Activated T-helper 1 cell treated with anti-CD3 and anti-CD28 coated beads, Interleukin-2, amount 50 U/mL, for 16 hours (primary cell): ENCODE measurements at places on chromosomes 1 and 21.

GRCh38 chr1:1966071-1966740 lies 37.4 kb downstream of the CFAP74 start:
- DNase-seq: no peak

DNA sequence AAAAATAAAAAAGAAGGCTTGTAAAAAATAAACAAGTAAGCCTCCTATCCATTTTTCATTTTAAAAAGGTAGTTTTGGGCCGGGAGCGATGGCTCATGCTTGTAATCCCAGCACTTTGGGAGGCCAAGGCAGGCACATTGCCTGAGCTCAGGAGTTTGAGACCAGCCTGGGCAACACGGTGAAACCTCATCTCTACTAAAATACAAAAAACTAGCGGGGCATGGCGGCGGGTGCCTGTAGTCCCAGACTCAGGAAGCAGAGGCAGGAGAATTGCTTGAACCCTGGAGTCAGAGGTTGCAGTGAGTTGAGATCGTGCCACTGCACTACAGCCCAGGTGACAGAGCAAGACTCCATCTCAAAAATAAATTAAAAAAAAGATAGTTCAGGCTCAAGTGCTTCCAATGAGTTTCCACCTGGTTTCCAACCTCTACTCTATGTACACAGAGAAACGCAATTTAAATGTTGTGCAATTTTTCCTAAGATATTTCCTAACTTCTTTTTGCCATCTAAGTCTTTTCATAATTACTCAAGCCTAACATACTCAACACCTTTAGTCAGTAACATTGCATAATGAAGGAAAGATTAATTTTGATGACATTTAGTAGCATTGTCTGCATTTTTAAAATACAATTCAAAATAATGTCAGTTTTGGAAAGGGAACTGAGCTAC lies 106.3 kb downstream of the KCNT2 start:
- no peak for DNase-seq

DNA sequence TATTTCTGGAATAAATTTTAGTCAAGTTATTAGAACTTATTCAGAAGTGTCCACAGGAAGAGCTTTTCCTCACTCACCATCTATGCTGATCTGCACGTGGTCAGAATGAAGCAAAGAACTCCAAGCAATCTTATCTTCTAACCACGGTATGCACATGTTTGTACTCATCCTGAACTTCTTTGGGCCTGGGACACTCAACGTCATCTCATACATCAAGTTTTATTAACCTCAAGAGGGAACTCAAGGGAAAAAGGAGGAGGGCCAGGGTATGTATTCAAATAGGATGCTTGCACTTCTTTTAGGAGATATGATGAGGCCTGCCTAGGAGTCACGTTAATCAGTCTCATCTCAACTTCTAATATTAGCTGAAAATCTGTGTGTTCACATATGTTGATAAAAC lies 142.5 kb downstream of the C1orf94 start:
- no peak for DNase-seq

DNA sequence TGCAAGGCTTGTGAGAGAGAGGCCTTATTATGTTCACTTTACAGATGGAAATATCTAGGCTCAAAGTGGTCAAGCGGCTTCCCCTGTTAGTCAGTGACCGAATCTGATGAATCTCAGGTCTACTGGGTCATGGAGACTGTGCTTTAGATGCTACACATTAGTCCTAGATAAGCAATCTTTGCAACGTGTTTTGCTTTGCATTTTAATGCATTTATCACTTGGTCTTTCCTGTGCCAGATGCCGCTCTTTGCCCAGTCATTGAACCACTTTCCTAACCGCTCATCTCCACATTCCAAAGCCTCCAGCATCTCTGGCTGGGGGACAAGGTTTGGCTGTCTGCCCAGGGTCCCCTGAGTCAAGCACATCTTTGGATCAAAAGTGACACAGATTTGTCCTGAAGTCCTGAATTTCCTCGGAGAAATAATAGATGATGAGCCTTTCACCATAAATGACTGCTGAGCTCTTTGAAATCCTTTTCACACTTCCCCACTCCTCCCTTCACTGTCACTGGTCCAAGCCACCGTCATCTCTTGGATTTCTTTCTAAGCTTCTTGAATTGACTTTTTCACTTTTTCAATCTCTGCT lies 96.0 kb upstream of the USP24 start:
- no peak for DNase-seq

- no peak for DNase-seq
Measured at GRCh38 chr1:226973371-226973897, 33.3 kb downstream of the COQ8A start.

DNA sequence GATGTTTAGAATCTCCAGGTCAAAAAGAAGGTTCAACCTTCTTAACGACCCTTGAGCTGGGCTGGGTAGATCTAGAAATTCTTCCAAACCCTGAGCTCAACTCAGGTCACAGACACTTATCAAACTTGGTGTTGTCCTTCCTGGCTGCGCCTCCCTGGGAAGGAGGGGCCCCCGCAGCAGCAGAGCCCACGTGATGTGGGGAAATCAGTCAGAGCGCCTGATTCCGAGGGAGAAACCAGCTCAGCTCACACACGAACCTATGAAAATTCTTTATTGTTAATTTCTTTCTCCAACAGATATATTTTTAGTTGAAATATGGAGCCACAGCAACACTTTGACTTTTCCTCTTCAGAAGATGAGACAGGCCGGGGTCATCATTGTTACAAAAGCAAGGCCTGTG lies 24.3 kb upstream of the CLSTN1 start:
- no peak for DNase-seq

- DNase-seq: no peak
Measured at GRCh38 chr1:239250353-239251035, 135.9 kb upstream of the CHRM3 start.

GRCh38 chr1:116486424-116486823 lies 84.4 kb downstream of the CD58 start:
- no peak for DNase-seq

GRCh38 chr1:198156111-198156744 lies 570 bp upstream of the NEK7 start:
- DNase-seq: peak; percentile 33

DNA sequence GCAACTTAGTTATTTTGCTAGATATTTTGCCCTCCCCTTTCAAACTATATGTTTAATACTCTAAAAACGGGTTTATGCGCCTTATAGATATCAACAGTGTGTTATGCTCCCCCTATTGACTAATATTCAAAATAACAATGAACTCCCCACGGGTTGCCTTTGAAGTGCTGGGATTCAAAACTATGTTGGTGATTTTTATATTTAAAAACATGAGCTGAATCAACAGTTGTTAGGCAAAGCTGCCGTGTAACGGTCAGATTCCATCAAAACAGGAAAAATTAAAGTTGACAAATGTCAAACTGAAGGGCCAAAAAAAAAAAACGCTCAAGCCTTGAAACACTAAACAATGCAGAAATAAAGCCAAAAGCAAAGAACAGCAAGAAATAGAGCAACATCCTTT lies 2.5 kb downstream of the TGFBR3 start:
- no peak for DNase-seq
